ENCODE measurements at places on chromosomes 6 and 20.

GRCh38 chr6:30325150-30325872, 1.4 kb upstream of the TRIM39 start:
- DNase-seq: no peak

DNA sequence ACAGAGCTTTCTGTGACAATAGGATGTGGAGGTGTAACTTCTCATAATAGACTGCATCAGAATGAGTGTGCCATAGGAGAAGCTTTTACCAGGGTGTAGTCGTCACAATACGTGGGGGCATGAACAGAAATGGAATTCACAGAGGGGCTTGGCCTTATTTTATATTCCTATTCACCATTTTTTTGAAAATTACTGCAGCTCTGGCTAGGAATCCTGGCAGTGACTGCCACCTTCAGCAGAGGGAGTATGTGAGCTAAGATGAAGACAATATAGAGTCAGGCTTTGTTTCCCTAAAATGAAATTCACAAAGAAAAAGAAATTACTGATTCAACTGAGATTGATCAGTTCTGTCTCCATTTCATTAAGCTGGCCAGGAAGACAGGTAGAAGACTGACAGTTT, 13.9 kb downstream of the TOMM6 start:
- no peak for DNase-seq

GRCh38 chr6:30885999-30886896, 1.9 kb downstream of the DDR1 start:
- DNase-seq: no peak

GRCh38 chr20:10670501-10671220, 3.1 kb downstream of the JAG1 start:
- no peak for DNase-seq

GRCh38 chr6:6407071-6407741, 86.7 kb upstream of the F13A1 start:
- no peak for DNase-seq

GRCh38 chr6:33405386-33405940, 5.4 kb upstream of the PHF1 start:
- DNase-seq: no peak

DNA sequence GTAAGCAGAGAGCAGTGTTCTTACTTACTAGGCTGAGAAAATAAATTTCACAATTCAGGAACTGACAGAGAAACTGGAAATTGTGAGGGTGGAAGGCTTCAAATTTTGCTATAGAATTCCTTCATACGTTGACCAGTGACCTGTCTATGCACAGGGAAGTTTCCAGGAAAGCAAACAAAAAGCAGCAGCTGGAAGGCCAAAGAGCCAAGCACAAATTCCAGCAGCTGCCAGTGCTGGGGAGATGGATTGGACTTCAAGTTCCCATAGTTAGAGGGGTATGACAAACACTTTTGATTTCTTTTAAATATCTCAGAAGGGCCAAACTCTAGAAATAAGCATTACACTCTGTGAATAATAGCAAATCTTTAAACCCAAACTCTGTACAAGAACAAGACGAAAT, 299.1 kb upstream of the KCNQ5 start:
- DNase-seq: no peak

DNA sequence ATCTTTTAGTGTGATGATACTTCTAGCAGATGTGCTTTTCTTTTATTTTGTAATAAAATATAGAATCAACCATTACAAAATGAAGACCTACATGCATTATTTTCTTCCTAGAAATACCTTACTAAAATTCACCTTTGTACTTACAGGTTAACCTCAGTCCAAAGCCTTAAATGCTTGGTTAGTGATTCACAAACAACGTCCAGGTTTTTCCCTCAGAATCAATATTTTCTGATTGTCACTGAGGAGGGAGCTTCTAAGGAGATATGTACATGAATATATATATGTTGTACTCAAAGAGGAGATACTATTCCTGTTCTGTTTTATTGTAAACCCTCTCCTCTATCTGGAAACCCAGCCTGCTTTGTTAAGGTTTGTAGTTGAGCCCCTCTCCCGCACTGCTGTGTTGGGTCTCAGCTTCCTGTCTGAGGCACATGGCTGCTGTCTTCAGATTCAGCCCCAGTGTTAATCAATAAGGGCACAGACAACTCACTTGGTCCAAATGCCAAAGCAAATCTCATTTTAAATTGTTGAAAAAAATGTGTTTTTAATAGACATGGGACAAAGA, 33.9 kb upstream of the HS3ST5 start:
- no peak for DNase-seq

DNA sequence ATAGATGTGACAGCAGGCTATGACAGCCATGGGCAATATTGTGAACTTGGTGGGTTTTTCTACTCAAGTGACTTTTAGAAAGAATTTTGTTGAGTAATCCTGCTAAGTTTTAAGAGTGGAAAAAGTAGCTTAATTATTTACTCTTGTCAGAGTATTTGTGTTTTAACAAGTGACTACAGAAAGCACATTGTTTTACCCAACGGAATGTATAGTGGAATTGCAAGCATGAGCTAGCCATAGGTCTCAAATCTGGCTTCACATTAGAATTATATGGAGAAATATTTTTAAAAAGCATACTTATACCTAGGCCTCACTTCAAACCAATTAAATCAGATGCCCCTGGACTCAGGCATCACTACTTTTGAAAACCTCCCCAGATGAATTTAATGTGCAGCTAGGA, 35.5 kb upstream of the GOPC start:
- no peak for DNase-seq

DNA sequence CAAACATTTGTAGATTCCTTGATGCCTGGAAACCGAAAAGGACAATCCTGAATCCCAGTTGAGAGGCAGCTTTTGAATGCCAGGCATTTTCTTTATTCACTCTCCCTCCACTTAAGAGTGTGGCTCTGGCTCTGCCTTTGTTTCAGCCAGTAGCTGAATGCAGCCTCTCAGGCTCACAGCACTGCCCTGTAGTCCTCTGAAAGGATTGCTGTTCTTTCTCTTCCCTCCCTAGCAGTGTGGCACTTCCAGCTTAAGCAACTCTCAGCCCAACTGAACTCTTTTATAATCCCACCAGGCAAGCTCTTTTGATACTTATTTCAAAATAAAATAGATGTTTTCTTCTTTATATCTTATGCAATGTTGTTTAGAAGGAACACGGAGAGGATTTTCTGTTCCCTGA, 415.6 kb downstream of the GJA1 start:
- no peak for DNase-seq

DNA sequence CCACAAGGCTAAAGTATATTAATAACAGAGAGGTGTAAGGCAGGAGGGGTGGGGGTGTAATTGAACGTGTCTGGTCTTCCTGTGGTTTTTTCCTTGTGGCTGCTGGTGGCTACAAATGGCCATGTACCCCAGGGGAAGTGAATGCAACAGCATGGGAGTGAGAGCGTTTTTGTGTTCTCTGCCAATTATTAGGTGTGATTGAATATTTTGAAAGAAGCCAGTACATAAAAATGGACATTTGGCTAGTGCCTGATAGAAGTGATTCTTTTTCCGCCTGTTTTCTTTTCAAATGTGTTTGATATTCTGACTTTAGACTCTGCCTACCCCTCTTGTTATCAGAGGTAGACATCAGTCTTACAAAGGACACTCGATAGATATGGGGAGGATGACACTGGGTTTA, 141.3 kb downstream of the PRL start:
- no peak for DNase-seq

DNA sequence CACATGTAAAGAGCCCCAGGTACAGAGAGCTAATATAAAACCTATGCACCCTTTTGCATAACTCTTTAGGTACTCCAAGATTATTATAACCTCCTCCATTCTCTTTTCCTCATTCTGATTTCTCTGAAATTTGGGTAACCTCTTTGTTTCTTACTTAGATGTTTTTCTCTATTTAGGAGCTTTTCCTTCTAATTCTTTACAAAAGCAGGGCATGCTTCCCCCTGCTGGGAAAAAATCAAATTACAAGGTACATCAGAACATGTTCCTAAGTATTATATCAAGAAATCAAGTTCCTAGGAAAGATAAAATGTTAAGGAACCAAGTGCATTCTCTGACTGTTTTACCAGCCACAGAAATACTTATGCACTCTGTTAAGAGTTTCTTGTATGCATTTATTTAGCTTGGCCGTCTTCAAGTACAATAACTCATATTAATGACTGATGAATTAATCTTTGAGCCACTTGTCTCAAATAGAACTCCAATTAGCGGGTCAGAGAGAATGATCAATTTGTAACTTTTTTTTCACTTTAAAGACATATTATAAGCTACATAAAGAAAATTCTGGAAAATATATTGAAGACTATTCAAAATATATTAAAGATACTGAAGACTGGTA, 2.1 kb downstream of the KHDRBS2 start:
- no peak for DNase-seq

DNA sequence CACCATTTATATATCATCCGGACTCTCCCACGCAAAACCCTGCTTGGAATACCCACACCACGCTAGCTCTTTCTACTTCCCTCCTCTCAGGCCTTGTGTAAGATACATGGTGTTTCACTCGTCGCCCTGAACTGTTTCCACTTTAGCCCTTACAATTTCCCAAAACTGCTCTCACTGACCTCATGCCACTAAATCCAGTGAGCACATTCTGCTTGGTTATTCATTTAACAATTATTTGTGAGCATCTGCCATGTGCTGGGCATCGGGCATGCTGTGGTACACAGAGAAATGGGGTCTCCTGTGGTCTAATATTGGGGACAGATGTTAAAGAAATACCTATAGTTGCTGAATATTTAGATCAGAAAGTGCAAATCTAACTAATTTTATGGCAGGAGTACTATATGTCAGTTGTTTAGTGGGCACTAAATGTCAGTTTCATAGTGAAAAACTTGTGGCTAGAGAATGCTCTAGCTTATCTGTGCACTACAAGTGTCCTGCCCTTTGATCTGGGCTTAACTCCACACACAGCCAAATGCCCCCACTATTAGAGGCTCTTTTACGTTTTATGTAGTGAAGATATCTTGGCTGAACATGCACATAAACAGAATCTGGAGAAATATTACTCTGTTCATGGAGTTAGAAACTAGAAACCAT, 41.0 kb downstream of the PLEKHG1 start:
- no peak for DNase-seq

DNA sequence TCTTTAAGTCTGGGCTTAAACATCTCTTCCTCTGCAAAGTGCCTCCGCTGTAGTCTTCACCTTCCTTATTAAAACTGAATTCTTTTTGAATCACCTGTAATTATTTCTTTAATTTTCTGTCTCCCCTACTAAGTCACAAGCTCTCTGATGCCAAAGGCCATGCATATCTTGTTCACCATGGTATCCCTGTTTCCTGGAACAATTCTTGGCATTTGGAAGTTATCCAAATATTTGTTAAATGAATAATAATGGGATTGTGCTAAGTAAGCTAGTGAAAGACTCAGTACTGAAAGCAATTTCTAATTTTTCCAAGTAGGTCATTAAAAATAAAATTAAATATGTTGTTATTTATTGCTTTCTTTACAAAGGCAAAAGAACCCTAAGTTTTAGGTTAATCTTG, 12.2 kb downstream of the SNAP91 start:
- no peak for DNase-seq

DNA sequence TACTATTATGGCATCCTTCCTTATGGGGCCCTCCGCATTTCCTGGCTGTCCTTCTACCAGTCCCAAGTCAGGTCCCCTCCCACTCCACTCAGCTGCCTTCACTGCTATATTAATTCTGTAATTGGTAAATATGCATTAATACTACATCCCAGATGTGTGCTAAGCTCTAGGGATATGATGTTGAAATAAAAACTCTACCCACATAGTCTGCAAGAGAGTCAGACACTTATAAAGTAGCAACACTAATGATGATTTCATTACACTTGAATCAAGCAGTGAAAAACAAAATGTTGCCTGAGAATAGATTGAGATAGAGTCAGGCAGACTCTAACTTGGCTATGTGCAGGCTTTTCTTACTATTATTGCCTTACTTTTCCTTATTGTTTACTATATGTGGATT, 62.4 kb downstream of the AIG1 start:
- no peak for DNase-seq

- DNase-seq: no peak
Measured at GRCh38 chr6:138157986-138158638, 3.6 kb upstream of the ARFGEF3 start.

All from esophagus squamous epithelium (tissue), 5 donors.